Liver (tissue), 10 donors: ENCODE measurements at places on chromosomes 12 and 14. TPM values are rescaled to one million over a fixed set of nuclear protein-coding genes. Genes with fewer than 3 reads are reported as not detected.

The KRT2 gene
- total RNA-seq = not detected

The NCKAP5L gene
- 6.8 TPM for total RNA-seq

The IAPP gene
- not detected for total RNA-seq

The KRT6C gene
- 0.61 TPM for total RNA-seq

The OR6C68 gene
- not detected for total RNA-seq

The CLMN gene
- total RNA-seq = 6.0 TPM

The SYNE3 gene
- total RNA-seq = 8.3 TPM

The ST8SIA1 gene
- 0.17 TPM for total RNA-seq

The SLC16A7 gene
- total RNA-seq = 24.0 TPM

The HEBP1 gene
- total RNA-seq = 33.6 TPM

The LRP1-AS gene
- not detected for total RNA-seq

The RERG gene
- total RNA-seq = 1.4 TPM

The MYO1H gene
- not detected for total RNA-seq

The OR4Q2 gene
- not detected for total RNA-seq

The HHIPL1 gene
- 1.7 TPM for total RNA-seq

The LTBR gene
- total RNA-seq = 15.8 TPM

The TMEM121 gene
- 0.33 TPM for total RNA-seq

The MMP17 gene
- 0.37 TPM for total RNA-seq

The CCDC196 gene
- not detected for total RNA-seq

The CCDC184 gene
- not detected for total RNA-seq

The C12orf54 gene
- not detected for total RNA-seq

The HOXC5 gene
- not detected for total RNA-seq

The OR4K13 gene
- total RNA-seq = not detected

The AMDHD1 gene
- 124 TPM for total RNA-seq

The ASCL1 gene
- total RNA-seq = not detected

The B4GALNT3 gene
- total RNA-seq = 0.25 TPM

The PTHLH gene
- total RNA-seq = not detected

The CD27 gene
- 0.28 TPM for total RNA-seq

The EML5 gene
- total RNA-seq = 3.8 TPM

The PTCSC3 gene
- not detected for total RNA-seq

The MYH6 gene
- total RNA-seq = 0.17 TPM

The SYCP3 gene
- total RNA-seq = not detected
